ENCODE measurements at places on chromosomes 5 and 9. TPM values are rescaled to one million over a fixed set of nuclear protein-coding genes. Genes with fewer than 3 reads are reported as not detected.

DNA sequence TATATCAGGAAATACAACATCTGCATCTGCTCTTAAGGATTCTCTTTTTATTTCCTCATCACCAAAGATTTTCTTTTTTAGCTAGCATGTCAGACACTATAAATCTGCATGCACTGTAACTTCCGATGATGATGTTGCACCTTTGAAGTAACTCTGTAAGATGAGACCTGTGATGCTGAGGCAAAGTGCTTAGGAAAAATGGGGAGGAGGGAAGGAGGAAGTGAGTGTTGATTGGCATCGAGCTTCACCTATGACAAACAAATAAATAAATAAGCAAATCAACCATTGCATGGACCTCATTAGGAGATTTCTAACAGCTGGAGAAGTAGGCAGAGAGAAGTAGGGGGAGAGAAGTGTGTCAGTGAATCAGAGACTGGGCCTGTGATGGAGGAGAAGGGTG is 52.6 kb downstream of the ENC1 start:
- no peaks in the 10 kb centered on the region for H3K27me3 ChIP-seq
- no peaks in the 10 kb centered on the region for H3K36me3 ChIP-seq
- H3K27ac ChIP-seq = no peak overlapping the region
- H3K4me1 ChIP-seq = no peaks in the 10 kb centered on the region

Gene TTC33
- 14.5 TPM for total RNA-seq

DNA sequence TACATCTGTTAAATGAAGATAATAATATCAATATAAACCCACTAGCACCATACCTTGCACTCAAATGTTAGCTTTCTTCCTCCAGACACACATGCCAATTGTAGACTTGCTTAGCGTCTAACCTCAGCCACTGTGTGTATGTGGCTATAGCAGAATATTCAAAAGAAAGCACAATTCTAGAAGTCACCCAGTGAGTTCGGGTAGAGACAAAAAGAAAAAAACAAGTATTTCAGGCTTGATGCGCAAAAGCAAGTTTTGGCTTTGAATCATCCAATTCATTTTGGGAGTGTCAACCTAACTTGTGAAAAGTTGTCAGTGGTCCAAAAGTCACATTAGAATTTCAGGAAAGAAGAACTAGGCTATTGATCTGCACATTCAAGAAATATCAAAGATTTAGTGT is 167.4 kb downstream of the PRELID2 start:
- no peaks in the 10 kb centered on the region for H3K27me3 ChIP-seq
- no peak overlapping the region for H3K4me3 ChIP-seq
- no peaks in the 10 kb centered on the region for H3K4me1 ChIP-seq
- DNase-seq = no peak
- H3K27ac ChIP-seq = no peak overlapping the region

GRCh38 chr9:108640230-108640629 is 215.6 kb downstream of the ACTL7B start:
- no peak for DNase-seq
- H3K27me3 ChIP-seq = no peaks in the 10 kb centered on the region
- H3K4me3 ChIP-seq = no peak overlapping the region
- peak overlapping the region; percentile 71 for H3K27ac ChIP-seq

GRCh38 chr9:75010570-75010969 is 17.5 kb downstream of the CARNMT1 start:
- H3K36me3 ChIP-seq = no peaks in the 10 kb centered on the region
- H3K4me3 ChIP-seq = no peak overlapping the region
- no peak for DNase-seq
- no peaks in the 10 kb centered on the region for H3K4me1 ChIP-seq
- H3K27me3 ChIP-seq = no peaks in the 10 kb centered on the region

DNA sequence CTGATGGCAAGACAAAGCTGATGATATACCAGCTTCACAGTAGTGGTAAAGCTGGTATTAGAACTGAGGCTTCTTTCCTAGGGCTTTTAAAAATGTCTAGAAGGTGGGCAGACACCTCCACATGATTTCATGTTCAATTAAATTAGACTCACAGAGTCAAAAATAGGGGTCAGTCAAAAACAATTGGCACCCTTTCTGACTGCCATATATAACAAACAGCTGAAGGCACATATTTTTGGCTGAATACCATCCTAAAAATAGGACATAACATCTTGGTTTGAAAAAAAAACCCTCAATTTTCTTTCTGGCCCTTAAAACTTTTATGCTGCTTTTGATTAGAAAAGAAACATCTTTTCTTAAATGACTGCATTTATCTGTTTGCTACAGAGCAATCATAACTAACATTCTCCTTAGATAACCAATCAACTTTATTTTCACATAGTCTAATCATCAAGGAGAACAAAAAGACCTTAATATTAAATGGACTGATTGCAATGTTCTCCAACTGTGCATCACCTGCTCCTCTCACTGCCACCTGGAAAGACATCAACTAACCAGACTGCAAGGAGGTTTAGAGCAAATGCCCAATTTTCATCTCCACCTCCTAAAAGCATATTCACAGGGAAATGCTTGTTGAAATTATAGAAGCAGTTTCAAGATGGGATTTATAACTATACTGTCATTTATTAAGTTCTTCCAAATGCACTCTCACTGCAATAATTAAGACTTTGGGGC is 3.2 kb downstream of the SGTB start:
- H3K4me1 ChIP-seq = peaks cover 8% of the 10 kb centered on the region
- H3K4me3 ChIP-seq = no peak overlapping the region
- H3K27me3 ChIP-seq = no peaks in the 10 kb centered on the region

Gene CTXN3
- not detected for total RNA-seq

GRCh38 chr5:109936996-109937395 is 247.3 kb downstream of the MAN2A1 start:
- no peak for DNase-seq
- H3K36me3 ChIP-seq = no peaks in the 10 kb centered on the region
- no peaks in the 10 kb centered on the region for H3K4me1 ChIP-seq
- H3K4me3 ChIP-seq = no peak overlapping the region

DNA sequence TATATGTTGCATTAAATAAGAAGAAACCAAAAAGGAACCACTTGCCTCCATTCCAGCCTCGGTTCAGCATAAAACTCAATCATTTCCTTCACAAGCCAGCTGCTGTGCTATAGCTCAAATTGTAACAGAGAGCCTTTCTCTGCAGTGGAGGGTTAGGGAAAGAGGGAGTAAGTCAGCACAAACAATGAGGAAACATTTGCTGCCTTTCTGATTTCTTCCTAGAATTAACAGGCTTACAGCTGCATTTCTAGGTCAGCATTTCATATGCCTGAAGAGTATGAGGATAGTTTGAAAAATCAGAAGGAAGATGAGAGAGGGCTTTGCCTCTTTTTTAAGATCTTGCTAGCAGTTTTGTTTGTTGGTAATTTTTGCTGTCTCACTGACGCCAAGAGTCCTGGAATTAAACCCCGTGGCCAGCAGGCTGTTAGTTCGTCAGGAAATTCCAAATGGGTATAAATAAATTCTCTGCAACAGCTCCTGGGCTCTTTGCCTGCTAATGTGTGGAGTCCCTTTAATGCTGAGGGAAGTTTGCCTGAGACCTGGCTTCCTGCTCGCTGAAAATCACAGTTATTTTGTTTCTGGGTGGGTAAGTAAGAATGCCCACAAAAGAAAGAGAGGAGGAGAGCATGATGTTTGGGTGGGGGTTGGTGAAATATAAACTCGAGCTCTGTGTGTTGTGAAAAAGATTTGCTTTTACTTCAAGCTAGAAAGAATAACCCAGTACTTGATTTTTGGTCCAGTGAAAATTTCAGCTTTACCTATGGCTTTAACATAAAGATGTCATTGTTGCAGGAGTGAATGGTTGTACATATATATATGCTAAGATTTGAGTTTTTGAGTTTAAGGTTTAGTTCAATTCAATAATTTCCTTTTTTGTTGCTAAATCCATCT is 148.1 kb upstream of the DMRT1 start:
- peak overlapping the region; percentile 55 for H3K4me3 ChIP-seq
- no peaks in the 10 kb centered on the region for H3K27me3 ChIP-seq
- H3K27ac ChIP-seq = peak overlapping the region; percentile 96
- H3K4me1 ChIP-seq = peaks cover 54% of the 10 kb centered on the region
- DNase-seq = no peak
